ENCODE measurements at places on chromosomes 2 and 18.

- DNase-seq: no peak
These were observed 7.7 kb downstream of the APOB start for GRCh38 chr2:21035974-21036707.

GRCh38 chr18:68342039-68342659, 372.8 kb downstream of the TMX3 start:
- no peak for DNase-seq

- DNase-seq: no peak
These were observed 634.2 kb upstream of the TMEFF2 start for GRCh38 chr2:192828947-192829346.

DNA sequence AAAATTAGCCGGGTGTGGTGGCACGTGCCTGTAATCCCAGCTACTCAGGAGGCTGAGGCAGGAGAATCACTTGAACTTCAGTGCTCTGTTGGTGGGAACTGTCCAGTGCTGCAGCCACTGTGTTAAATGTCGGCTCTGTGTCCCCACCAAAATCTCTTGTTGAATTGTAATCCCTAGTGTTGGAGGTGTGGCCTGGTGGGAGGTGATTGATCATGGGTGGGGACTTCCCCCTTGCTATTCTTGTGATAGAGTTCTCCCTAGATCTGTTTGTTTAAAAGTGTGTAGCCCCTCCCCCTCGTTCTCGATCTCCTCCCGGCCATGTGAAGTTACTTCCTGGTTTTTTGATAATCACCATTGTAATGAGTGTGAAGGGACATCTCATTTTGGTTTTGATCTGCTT, 9.8 kb upstream of the RPL31 start:
- DNase-seq: no peak

DNA sequence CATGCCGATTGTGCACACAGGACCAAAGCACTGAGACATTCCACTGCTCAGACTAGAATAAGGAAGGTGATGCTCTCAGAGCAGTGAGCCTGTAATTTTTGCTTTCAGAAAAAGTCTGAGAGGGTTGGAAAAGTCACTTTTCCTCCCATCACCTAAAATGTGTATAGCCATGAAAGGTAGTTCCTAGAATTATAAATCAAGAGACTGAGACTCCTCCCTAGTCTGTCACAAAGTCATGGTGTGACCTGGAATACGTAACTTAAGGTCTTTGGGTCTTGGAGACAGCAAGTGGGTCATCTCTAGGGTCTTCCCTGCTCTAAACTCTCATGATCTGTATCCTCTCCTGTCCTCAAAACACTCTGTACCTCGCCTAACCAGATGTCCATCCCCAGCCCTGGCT, 16.9 kb downstream of the ZNF521 start:
- DNase-seq: no peak

DNA sequence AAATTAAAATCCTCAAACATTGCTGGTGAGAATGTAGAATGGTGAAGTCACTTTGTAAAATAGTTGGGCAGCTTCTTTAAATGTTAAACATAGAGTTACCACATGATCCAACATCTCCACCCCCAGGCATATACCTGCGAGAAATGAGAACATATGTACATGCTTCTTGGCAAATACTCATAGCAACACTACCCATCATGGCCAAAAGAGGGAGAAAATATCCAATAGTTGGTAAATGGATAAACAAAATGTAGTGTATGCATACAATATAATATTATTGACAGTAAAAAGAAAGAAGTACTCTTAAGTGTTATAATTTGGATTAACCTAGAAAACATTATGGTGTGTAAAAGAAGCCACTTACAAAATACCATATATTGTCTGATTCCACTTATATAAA, 185.9 kb downstream of the CDH7 start:
- DNase-seq: no peak

GRCh38 chr2:199424160-199424559, 33.6 kb downstream of the SATB2 start:
- no peak for DNase-seq

GRCh38 chr2:156305121-156305520, 27.4 kb downstream of the NR4A2 start:
- no peak for DNase-seq

DNA sequence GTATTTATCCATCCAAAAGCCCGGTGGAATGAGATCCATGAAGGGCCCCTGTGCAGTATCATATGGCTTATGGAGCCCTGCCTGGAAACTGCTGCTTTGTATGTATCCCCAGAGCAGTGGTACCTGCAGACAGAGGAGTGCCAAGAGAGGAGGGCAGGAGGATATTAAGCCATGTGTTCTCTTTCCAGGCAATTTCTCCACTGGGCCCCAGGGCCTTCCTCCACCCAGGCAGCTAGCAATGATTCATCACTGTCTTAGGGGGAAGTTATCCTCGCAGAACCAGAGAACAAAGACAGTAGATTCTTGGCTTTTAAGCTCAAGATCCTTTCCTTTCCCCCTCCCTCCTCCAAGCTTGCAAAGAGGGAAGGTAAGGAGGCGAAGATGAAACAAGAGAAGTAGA, 98.1 kb downstream of the LRRC30 start:
- no peak for DNase-seq

GRCh38 chr2:7378591-7378990, 461.4 kb downstream of the RNF144A start:
- DNase-seq: no peak

DNA sequence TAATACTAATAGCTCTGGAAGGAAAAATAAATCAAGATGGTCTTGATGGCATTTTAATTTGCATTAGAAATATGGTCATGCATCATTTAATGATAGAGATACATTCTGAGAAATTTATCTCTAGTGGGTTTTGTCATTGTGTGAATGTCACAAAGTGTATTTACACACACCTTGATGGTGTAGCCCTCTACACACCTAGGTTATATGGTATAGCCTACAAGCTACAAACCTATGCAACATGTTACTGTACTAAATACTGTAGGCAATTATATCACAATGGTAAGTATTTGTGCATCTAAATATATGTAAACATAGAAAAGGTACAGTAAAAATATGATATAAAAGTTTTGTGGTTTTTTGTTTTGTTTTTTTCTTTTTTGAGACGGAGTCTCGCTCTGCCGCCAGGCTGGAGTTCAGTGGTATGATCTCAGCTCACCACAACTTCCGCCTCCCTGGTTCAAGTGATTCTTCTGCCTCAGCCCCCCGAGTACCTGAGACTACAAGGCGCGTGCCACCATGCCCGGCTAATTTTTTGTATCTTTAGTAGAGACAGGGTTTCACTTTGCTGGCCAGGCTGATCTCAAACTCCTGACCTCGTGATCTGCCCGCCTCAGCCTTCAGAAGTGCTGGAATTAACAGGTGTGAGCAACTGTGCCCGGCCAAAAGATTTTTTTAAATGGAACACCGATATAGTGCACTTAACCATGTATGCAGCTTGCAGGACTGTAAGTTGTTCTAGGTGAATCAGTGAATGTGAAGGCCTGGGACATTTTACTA, 83.7 kb upstream of the UBXN4 start:
- peak; percentile 33 for DNase-seq

GRCh38 chr2:223641082-223641481, 38.9 kb upstream of the SCG2 start:
- no peak for DNase-seq

GRCh38 chr2:197239434-197239833, 71.1 kb downstream of the ANKRD44 start:
- DNase-seq: no peak

DNA sequence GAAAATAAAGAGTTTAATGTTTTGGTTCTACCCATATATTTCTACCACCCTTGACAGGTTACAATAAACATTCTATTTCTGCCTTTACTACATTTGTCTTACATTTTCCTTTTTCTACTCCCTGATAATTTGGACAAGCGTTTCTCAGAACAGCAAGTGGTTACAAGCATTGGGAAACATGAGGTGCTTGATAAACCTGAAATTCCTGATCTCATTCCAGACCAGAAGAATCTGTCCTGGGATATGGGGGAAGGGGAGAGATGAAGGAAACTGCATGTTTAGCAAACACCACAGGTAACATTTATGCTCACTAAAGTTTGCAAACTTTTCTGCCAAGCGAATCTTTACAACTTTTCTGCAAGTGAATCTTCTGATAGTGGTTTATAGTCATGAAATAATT, 28.3 kb upstream of the DSC1 start:
- DNase-seq: no peak

DNA sequence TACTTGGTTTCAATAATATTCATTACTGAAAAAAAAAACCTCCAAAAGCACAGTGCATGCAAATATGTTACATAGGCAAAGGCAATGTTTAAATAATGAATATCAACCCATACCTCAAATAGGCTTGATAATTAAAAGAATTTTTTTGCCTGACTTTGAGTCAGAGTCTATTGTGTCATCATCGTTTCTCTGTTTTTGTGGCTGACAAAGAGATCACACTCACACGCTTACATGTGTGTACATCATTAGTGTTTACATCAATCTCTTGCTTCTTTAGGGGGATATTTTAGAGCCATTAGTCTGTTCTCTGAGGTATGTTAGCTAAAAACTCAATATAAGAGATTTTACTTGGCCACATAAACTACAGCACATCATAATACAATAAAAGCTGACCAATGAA, 150.3 kb upstream of the MMADHC start:
- no peak for DNase-seq

DNA sequence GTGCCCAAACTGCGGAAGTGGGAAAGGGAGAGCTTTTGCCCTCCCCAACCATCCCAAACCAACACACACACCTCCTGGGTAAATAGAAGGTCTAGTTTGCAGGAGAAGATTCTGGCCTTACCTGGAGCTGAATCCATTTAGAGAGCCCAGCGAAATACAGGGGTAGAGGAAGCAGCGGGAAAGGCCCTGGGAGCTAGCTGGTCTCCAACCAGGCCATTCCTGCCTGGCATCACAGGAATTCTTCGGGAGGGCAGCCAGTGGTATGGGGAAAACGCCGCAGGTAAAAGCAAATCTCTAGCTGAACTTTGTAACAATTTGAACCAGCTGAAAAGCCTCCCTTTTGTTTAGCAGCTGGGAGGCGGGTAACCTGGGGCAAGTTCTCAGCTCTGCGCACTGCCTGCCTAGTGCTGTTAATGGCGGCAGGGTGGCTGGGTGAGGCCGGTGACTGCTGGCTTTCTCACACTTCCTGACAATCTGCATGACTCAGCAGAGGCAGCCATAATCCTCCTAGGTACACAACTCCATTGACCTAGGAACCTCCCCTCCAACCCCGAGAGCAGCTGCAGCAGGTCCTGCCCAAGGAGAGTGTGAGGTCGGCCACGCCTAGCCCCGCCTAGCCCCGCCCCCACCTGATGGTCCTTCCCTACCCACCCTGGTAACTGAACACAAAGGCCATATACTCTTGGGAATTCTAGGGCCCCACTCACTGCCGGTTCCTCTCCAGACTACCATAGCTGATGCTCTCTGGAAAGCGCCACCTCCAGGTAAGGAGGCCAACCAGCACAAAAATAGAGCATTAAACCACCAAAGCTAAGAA, 483.8 kb upstream of the REG3G start:
- no peak for DNase-seq

GRCh38 chr2:16664052-16664731, 1.4 kb downstream of the CYRIA start:
- no peak for DNase-seq

- DNase-seq: no peak
These were observed 221.3 kb downstream of the FHOD3 start for GRCh38 chr18:36518839-36519238.

DNA sequence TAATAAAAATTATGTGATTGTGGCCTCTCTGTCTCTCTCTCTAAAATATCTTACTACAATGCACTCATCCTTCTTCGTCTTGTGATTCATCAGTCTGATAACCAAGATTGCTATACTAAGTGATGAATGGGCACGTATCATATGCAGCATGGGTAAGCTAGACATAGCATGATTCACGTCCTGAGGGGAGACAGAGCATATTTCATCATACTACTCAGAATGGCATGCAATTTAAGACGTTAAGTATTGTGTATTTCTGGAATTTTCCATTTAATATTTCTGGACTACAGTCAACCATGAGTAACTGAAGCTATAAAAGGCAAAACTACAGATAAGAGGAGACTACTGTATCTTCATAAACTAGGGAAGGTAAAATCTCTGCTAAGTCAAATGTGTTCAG, 97.0 kb upstream of the CD226 start:
- DNase-seq: no peak

Data from stimulated activated CD8-positive, alpha-beta memory T cell treated with anti-CD3 and anti-CD28 coated beads, Interleukin-4, amount 100 ng/mL, for 1 hour (primary cell).